ENCODE measurements at places on chromosomes 7 and 10.

- no peak for DNase-seq
Observed at GRCh38 chr10:3866332-3866731, 81.3 kb upstream of the KLF6 start.

- DNase-seq = peak; percentile 23
Observed at GRCh38 chr10:116287906-116288501, 15.0 kb upstream of the GFRA1 start.

DNA sequence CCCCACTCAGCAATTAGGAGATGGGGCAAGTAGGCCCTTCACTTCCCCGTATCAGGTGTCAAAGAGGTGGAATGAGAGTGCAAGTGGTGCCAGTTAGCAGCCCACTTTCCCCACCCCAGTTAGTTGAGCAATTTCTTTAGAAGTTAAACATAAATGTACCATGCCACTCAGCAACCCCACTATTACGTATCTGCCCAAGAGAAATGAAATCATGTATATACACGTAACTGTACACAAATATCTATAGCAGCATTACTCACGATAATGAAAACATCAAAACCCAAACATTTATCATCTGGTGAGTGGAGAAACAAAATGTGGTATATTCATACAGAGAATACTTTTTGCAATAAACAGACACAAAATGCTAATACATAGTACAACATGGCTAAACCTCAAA lies 50.4 kb downstream of the IMMP2L start:
- DNase-seq = no peak

- DNase-seq = no peak
Observed at GRCh38 chr7:23593706-23594105, 3.5 kb upstream of the CCDC126 start.

DNA sequence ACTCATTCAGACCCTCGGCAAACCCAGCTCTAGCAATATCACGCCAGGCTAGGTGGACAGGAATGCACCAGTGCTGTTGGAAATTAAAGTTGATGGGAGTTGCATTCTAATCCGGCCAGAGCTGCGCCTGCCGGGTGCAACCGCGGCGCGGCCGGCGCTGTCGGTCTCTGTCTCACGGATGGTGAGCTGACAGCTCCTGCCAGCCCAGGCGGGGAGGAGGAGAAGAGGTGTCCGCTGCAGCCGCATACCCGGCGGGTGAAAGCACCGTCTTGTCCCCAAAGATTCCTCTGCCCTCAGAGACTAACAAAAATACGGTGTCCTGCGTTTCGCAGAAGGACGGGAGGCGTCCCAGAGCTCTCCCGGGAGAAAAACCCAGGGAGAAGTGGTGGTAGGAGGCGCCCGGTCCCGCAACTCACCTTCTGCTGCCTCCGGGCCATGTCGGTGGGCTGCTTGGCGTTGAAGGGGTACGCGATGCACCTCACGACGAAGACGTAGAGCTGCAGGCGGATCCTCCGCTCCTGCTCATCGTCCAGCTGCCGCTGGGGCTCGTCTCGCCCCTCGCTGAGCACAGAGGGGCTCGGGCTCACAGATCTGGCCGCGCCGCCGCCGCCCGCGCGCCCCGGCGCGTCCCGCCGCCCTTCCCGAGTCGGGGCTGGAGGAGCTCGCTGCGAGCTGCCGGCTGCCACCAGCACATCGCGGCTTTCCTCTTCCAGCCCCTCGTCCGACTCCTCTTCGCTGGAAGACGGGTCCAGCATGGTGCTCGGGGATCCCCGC lies 490 bp downstream of the CADPS2 start:
- no peak for DNase-seq

- DNase-seq = peak; percentile 13
Observed at GRCh38 chr7:119943942-119944600, 328.9 kb upstream of the KCND2 start.

- peak; percentile 12 for DNase-seq
Observed at GRCh38 chr7:3200504-3200903, 100.5 kb upstream of the SDK1 start.

DNA sequence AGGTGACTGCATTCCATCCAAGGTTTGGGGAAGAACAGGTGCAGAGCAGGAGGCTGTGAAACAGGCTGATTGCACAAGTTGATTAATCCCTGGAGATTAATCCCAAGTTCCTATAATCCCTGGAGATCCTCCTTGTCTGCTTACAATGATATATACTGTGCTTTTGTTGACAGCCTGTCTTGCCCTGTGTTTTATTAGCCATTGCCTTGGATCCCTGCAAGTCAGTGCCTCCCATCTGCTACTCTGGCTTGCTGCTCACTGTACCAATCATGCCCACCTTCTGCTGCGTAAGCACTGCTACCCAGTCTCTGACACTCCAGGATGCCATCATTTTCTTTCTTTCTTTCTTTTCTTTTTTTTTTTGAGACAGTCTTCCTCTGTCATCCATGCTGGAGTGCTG lies 65.4 kb downstream of the ANKRD61 start:
- DNase-seq = no peak

GRCh38 chr7:73723813-73724212 lies 4.3 kb upstream of the STX1A start:
- DNase-seq = no peak

DNA sequence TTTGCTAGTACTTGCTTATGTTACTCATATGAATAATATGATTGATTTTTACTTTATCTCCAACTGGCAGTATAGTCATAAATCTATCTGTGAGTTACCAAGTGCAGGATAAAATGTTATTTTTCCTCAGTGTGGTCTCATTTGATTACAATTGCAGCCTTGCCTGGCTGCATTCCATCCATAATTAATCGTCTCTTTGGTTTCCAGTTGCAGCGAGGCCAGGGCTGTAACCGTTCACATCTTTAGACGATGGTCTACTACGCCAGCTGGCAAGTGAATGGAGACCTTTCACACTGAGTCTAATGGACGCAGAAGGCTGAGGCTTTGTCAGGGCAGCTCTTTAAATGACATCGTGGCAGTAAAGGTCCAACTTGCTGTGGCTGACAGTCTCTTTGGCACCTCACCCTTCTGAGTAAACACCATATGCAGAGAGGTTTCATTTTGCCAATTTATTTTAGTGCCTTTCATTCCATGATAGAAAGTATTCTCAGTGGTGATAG lies 84.0 kb downstream of the ARL4A start:
- DNase-seq = no peak

GRCh38 chr7:20777377-20778062 lies 9.2 kb downstream of the SP8 start:
- no peak for DNase-seq

GRCh38 chr10:122176232-122177213 lies 94.6 kb upstream of the BTBD16 start:
- no peak for DNase-seq

DNA sequence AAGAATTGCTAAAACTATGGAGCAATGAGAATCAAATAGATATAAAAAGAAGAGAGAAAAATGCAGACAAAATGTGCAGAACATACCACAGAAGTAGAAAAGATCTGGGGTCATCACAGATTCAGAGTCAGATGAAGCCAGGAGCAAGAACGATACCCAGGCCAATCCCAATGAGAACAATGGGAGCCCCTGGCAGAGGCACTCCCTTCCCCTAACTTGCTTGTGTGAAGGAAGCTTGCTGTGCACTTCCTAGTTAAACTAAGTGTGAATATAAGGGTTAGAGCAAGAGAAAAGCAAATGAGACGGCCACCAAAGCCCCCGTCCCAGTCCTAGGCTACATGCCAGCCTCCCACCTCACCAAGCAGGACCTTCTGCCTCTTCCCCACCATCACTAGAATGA lies 12.7 kb downstream of the PARP12 start:
- DNase-seq = no peak

GRCh38 chr10:89845541-89846280 lies 144.3 kb downstream of the KIF20B start:
- no peak for DNase-seq

- DNase-seq = no peak
Observed at GRCh38 chr7:2503056-2503941, 16.3 kb upstream of the LFNG start.

DNA sequence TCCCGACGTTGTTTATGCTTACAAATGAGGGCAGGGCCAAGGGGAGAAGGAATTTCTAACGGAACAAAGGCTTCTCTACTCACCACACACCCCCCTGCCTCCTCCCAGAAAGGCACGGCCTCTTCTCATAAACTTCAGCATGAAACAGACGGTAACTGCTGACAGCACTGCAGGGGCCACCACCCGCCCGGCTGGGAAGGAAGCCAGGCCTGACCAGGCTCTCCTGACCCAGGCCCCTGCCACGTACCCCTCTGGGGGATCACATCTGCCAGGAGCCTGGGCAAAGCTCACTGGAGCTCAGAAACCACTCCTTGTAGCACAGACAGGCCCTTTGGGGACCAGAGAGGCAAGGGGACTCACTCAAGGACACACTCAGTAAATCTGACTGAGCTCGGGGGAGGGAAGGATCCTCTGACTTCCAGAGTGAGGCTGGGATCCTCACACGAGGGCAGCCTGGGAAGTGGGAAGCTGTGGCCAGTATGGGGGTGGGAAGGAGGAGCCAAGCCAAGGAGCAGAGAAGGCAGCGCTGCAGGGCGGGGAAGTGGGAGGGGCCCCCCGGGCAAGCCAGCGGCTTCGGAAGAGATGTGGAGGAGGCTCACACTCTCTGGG lies 46.1 kb downstream of the ZCCHC24 start:
- DNase-seq = peak; percentile 45

- DNase-seq = no peak
Observed at GRCh38 chr7:116560021-116560970, 35.5 kb downstream of the CAV1 start.

DNA sequence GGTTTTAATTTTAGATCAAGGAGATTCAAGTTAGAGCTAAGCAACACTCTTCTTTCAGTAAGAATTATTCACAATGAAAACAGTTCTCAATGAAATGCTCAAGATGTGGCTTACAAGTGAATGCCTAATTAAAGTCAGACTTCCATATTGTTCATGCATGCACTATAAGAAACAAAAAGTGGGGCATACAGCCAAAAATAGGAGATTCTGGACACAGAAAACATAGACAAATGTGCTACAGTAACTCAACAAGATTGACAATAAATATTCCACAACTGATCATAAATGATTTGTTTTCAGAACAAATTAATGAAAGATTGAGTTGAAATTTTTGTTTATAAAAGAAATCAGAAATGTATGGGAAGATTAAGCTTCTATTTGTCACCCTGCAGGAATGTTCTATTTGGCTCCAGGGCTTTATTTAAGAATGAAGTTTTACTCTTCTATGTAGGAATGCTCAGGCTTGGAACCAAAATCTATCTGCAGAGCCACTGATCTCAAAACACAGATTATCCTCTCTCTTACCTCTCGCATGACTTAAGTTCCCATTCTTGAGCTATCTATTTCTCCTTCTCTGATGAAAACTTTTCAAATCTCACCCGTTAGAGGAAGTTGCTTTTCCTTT lies 89.0 kb upstream of the PIP4K2A start:
- DNase-seq = no peak

- DNase-seq = no peak
Observed at GRCh38 chr7:124893140-124893827, 36.3 kb downstream of the POT1 start.

DNA sequence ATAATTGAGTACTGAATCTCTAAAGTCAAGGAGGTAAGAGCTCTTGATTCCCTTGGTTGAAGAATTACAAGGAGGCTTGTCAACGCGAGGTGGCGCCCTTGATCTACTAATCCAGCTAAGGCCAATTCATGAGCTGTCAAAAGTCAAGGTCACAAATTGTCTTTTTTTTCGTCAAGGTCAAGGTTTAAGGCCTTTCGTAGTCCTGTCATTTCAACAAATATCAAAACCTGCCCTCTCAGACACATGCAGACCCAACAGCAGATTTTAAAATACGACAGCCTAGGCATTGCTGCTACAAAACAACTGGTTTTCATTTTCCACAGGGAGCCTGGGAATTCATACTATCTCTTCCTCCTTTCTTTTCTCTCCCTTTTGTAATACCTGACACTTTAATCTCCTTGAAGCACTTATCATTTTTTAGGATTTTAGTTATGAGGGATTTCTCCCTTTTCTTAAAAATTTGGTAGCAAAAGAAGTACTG lies 3.6 kb downstream of the HOXA13 start:
- peak; percentile 74 for DNase-seq

- DNase-seq = no peak
Observed at GRCh38 chr7:6227294-6227846, 45.1 kb downstream of the CYTH3 start.

GRCh38 chr10:131085091-131085860 lies 226.2 kb downstream of the TCERG1L start:
- DNase-seq = no peak

DNA sequence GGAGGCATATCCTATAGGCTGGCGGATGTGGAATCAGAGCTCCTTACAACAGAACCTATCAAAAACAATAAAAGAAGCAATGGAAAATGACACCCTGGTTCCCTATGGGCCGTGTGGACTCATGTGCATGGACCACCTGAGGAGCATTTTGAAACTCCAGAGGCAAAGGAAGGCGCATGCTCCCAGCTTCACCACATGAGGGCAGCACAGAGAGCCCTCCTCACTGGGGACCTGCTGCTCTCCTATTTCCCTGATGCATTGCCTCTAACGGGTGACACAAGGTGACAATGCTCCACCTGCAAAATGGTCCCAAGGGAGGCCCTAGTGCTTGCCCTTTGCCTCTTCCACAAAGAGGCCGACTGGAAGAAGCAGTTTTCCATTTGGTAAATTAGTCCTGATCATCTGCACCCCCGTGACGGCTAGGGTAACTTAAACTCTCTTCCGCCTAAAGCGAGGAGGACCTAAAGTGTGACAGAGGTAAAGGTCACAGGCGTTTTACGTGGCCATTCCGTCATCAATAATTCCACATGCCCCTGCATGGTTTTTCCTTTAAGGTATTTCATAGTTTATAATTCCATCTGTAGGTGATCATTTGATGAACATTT lies 67.7 kb downstream of the GPAM start:
- peak; percentile 57 for DNase-seq

DNA sequence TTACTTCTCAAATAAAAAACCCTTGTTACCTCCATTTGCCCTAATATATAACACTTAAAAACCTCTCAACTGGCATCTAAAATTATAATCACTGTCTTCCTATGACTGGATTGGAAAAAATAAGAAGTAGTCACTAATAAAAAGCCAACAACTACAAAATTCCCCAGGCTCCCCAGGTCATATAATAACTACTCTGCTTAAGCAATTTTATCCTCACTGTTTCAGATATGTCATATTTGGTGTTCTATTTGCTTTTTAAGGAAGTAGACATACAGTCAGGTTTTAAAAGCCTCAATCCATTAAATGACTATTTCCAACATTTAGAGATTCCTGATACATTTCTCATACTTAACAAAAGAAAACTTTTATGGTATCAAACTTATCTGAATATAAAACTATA lies 2.4 kb downstream of the H2AZ2 start:
- DNase-seq = no peak

Data from erythroblast (primary cell).